GM19239 (cell line): ENCODE measurements at places on chromosomes 6 and 20.

- DNase-seq = no peak
Measured at GRCh38 chr20:63402860-63403220, 41.7 kb upstream of the CHRNA4 start.

DNA sequence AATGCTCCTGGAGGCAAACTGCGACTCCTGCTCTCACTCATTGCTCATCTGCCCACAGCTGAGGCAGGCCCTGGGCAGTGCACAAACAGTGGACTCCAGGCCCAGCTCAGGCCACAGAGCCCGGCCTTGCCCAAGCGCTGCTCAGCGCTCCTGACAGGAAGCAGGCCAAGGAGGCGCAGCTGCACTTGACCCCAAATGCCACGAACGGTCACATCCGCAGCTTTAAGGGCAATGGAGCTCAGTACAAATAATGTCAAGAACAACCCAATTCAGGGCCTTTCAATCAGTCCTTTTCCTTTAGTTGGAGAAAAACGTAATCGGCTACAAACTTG lies 33.8 kb downstream of the RRBP1 start:
- no peak for DNase-seq

- DNase-seq = peak; percentile 7
Measured at GRCh38 chr6:122789182-122790027, at the start of gene SMPDL3A. Gene SMPDL3A (plus strand): TSS chr6:122789258. CDS start chr6:122789347, 89 bp downstream.

- no peak for DNase-seq
Measured at GRCh38 chr6:169489563-169490245, 212.1 kb downstream of the WDR27 start.

- no peak for DNase-seq
Measured at GRCh38 chr6:138863321-138863720, 67.4 kb downstream of the ECT2L start.

GRCh38 chr6:106882601-106883518 lies 91.7 kb downstream of the CD24 start:
- no peak for DNase-seq

DNA sequence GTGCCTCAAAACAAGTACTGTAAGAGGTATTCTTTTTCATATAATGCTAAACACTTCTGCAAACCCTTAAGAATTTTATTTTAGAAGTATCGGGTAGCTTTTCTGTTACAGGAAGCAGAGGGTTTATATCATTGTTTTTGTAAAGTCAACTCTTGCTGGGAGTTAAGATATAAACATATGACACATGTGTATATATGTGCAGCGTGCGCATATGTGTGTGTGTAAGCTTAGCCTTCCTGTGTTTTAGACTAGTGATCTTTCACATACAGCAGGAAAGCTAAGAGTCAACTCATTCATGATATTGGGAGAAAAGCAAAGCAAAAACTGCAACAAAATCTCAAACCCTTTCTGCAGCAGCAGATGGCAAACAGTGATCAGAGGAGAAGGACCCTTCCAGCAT lies 102.4 kb downstream of the ARID1B start:
- no peak for DNase-seq

DNA sequence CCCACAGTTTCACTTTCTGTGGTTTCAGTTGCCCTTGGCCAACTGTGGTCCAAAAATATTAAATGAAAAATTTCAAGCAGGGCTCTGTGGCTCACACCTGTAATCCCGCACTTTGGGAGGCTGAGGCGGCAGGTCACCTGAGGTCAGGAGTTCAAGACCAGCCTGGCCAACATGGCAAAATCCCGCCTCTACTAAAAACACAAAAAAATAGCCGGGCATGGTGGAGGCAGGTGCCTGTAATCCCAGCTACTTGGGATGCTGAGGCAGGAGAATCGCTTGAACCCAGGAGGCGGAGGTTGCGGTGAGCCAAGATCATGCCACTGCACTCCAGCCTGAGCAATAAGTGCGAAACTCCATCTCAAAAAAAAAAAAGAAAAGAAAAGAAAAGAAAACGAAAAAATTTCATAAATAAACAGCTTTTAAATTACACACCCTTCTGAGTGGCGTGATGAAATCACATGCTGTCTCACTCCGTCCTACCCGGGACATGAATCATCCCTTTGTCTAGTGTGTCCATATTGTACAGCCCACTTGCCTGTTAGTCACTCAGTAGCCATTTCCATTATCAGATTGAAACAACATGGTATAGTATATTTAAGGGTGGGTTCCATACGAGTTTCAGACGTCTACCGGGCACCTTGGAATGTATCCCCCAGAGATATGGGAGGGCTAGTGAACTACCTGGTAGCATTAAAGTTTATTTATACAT lies 11.7 kb downstream of the PTPRK start:
- no peak for DNase-seq

DNA sequence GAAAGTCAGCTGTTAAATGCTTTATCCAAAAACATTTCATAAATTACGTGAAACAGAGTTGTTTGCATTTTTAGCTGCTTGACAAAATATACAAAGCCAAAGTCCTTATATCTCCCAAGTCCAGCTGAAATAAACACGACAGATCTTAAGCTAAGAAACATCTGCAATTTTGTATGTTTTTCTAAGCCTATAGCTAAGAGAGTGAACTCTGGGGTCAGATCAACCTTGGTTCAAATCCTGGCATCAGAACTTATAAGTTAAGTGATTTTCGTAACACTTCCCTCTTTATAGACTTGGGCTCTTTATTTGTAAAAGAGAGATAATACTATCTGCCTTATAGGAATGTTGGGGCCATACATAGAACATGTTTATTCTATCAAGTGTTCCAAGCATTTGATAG lies 176.7 kb downstream of the PTPRK start:
- DNase-seq = no peak

GRCh38 chr6:155031091-155031490 lies 36.0 kb downstream of the TIAM2 start:
- no peak for DNase-seq

DNA sequence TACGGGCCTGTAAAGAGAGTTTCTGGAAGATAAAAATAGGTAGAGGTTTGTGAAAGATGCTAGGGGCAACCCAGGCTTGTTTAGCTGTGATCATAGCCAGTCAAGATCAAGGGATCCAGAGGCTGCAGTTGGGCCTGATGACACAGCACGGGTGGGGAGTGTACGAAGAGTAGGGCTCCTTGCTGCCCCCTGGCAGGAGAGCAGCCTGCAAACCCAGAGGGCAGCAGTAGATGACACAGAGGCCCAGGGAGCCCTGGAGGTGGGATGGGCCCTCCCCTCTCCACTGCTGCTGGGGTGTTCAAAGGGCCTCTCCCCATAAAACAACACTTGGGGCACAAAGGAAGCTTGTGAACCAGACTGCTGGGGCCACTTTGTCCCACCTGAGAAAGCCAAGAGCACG lies 47.2 kb downstream of the VEGFA start:
- no peak for DNase-seq

DNA sequence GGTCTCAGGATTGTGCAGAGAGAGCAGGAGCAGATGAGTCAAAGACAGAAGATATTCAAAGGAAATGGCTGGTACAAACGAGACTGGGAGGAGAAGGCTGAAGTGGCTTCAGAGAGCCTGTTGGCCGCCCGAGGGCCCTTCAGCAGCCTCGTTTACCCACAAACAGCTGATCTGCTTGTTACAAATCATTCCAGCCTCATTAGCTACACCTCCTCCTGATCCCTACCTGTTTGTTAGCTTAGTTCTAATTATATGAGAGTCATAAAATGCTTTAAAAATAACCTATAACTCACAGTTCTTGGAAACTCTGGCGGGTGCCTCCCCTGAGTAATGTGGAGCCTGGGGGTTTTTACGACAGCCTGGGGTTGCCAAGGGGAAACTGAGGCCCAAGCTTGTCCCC lies 12.6 kb downstream of the GLP1R start:
- DNase-seq = no peak

- DNase-seq = no peak
Measured at GRCh38 chr6:139640448-139640847, 266.0 kb upstream of the CITED2 start.

DNA sequence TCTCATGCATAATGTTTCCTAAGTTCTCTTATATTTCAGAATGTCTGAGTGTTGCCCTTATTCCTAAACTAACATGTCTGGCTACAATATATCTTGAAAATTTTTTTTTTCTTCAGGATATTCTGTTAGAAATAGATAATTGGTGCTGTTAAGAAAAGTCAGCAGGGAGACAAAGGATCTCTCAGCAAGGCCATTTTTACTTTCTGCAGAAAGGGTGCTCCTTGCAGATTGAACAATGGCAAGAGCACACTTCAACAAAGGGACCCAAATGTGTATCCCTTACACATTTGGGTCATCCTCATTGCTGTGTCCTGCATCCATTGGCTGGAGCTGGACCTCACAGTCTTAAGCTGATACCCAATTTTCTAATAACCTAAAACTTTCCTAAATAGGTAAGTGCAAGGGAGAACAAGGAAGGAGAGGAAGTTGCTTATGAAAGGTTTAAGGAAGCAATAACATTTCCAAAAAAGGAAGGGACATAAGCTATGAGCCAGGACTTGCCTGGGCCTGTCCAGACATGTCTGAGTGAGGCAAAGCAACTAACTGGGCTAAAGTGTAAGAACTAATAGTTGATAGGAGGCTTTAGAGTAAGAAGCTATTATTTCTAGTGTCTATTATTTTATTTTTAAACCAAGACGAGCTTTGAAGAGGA lies 429.6 kb downstream of the BCKDHB start:
- no peak for DNase-seq

- DNase-seq = no peak
Measured at GRCh38 chr6:161226009-161226964, 47.6 kb downstream of the AGPAT4 start.

DNA sequence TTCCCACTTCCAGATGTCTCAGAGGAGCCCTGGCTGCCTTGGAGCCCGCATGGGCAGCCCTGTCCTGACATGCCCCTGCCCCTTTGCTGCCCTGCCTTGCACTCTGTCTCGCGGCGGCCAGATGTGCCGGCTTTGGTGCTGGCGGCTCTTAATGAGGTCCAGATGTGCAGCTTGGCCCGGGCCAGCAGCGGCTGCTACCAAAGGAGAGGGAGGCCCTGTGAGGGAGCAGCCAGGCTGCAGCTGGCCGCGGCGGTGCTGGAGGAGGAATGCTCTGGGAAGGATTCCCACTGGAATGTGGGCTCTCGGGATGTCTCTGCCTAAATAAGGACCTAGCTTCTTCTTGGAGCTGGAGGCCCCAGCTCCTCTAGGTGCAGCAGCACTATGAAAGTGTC lies 72.4 kb downstream of the FGD2 start:
- DNase-seq = no peak
